ENCODE measurements at places on chromosomes 1 and 21.
A peak's percentile ranks its signal among the peaks of the same experiment; 100 is the strongest.

- DNase-seq = peak; percentile 96
Measured at GRCh38 chr1:182616130-182617013, 12.2 kb upstream of the RGS16 start.

DNA sequence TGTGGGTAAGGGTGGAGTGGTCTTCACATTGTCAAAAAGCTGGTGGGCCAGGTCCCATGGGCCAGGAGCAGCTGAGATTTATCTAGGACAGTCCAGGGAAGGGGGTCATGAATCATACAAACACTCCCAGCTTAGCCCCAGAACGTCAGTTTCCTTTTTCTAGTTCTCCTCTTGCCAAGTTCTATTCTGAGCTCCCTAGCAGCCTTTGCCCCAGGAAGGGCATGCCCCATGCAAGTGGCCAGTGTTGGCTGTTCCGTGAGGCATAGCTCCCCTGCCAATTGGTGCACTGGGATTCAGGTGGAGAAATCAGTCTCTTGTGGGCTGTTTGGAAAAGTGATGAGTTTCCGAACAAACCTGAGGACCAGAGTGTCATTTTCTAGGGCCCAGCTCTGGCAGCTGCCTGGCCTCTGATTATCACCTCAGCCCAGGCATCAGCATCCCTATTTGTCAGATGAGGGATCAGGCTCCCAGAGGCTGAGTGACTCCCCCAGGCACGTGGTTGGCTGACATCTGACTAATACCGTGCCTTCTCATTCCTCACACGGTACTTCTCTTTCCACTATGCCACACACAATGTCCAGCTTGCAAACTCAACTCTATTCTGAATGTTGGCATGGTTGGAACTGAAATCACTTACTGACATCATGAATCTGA lies 14.2 kb upstream of the MYOM3 start:
- DNase-seq = no peak

DNA sequence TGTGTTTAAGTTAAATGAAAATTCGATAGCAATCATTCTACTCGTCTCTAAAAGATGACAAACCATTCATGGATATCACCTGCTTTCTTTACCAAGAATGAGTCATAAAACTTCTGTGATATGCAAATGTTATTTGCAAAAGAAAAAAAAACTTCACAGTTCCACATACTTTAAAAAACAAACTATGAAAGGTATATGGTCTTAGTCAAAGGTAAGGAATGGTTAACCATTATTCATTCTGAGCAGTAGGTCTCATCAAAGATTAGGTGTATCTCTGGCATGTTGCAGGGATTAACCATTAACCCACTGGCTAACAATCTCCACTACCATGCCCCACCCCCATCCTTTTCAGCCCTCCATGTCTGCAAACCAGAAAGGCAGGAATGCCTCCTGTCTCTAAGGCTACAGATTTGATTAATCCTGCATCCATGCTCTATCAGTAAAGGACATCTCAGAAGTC lies 44.4 kb downstream of the PTPN14 start:
- DNase-seq = no peak

DNA sequence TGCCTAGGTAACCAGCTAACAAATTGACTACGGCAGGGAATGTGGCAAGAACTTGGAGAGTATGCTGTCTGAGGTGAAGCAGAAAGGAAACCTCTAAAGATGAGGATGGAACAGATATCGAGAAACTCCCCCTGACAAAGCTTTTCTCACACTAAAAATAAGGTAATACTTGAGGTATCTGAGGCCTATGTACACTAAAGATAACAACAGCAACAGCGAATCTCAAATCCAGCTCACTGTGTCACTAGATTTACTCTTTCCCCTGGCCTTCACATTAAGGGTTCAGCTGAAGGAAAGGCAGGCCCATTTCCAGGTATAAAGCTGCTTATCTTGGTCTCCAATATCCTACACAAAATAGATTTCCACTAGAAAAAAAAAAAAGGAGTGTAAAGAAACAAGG lies 518.0 kb downstream of the KCNT2 start:
- DNase-seq = no peak

- no peak for DNase-seq
Measured at GRCh38 chr1:236673289-236673919, 12.9 kb upstream of the ACTN2 start.

GRCh38 chr1:28056129-28056925 lies 32.1 kb downstream of the EYA3 start:
- peak; percentile 51 for DNase-seq

- DNase-seq = no peak
Measured at GRCh38 chr1:172978595-172978994, 72.1 kb downstream of the TNFSF18 start.

GRCh38 chr1:232687728-232688127 lies 57.8 kb upstream of the SIPA1L2 start:
- no peak for DNase-seq

DNA sequence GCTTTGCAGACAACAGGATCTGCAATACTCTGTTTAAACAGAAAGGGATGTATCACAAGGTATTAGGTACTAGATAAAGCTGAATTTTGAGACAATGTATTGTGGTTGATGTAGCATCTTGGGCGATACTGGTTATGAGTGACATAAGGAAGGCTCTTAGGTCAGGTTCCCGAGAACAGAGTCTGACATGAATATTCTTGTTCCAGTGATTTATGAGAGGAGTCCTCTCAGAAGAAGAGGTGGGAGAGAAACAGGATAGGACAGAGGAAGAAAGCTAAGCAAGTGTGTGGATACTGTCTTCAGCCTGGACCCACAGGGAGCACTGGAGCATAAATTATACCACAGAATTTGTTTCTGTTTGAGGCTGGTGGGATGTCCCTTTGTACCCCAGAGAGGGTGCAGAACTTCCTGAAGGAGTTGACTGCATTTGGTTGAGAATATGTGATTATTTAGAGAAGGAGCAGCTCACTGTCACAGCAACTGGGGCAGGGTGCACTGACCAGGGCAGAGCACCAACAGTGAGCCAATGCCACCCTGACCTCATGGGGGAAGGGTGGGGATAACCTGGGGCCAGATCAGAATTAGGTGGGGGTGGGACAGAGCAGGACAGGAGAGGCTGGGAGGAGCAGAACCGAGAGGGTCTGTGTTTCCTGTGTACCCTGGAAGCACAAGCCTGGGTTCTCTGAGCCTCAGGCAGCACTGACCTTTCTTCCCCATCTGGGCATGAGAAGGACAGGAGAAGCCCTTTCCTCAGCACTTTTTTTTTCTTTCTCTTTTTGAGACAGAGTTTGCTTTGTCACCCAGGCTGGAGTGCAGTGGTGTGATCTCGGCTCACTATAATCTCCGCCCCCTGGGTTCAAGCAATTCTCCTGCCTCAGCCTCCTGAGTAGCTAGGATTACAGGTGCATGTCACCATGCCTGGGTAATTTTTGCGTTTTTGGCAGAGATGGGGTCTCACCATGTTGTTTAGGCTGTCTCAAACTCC lies 36.3 kb upstream of the SLC6A9 start:
- DNase-seq = no peak

GRCh38 chr1:29356663-29357062 lies 120.3 kb downstream of the PTPRU start:
- DNase-seq = peak; percentile 15

DNA sequence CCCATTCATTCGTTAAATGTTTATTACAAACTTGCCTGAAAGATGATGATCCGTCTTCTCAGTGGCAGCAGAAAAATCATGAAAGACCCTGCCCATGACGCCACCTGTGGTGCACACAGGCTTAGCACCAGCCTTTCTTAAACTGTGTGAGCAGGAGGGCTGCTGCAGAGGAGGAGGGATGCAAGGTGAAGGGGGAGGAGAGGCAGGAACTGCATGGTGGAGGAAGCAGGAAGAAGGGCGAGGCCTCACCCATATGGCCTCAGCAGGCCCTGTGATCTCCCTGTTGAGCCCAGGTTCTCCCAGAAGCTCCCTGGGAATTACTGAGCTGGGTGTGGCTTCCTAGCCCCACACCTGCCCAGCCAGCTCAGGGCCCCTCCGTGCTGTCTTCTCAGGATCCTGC lies 25.0 kb upstream of the RD3 start:
- no peak for DNase-seq

DNA sequence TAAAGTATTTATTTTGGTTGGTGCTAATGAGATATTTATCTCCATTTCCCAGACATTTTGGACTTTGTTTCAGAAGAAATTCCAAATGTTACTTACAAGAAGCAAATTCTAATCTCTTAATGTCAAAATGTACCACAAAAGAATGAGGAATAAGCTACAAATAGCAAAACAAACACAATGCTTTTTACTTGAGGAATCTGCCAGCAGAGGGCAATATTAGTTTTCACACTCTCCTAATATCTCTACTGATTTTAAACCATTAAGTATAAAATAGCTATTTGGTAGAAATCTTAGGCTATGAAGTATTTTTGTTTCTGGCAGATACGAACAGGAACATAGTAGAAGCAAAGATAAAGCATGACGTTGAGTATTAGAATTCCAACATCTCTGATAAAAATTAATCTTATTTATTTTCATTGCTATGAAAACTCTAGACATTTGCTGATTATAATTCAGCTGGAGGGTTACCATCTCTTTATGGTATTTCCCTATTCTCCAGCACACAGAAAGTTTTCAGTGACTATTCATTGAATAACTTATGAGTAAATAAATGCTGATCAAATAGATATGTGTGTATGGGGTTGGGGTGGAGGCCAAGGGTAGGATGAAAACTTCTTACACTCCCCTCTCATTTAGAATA lies 13.4 kb upstream of the HMCN1 start:
- DNase-seq = peak; percentile 54

DNA sequence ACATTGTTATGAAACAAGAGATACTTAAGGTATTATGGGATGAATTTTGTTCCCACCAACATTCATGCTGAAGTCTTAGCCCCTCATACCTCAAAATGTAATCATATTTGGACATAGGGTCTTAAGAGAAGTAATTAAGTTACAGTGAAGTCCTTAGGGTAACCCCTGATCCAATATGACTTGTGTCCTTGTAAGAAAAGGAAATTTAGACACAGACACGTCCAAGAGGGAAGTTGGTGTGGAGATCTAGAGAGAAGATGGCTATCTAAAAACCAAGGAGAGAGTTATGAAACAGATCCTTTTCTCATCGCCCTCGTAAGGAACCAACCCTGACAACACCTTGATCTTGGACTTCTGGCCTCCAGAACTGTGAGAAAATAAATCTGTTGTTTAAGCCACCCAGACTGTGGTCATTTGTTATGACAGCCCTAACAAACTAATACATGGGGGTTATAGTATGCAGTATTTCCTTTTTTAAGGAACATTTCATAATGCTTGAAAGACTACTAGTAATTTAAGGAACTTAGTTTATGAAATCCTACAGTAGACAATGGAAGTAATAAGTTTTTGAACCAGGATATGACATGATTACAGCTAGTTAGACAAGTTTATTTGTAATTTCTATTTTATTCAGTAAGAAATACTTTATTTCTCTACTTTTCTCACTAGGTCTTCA lies 875.5 kb upstream of the ADGRL2 start:
- no peak for DNase-seq

- peak; percentile 40 for DNase-seq
Measured at GRCh38 chr1:61523893-61524605, 200.9 kb downstream of the TM2D1 start.

- DNase-seq = no peak
Measured at GRCh38 chr1:169804941-169805340, 10.2 kb upstream of the METTL18 start.

- DNase-seq = no peak
Measured at GRCh38 chr1:237672748-237673147, 218.0 kb downstream of the ZP4 start.

DNA sequence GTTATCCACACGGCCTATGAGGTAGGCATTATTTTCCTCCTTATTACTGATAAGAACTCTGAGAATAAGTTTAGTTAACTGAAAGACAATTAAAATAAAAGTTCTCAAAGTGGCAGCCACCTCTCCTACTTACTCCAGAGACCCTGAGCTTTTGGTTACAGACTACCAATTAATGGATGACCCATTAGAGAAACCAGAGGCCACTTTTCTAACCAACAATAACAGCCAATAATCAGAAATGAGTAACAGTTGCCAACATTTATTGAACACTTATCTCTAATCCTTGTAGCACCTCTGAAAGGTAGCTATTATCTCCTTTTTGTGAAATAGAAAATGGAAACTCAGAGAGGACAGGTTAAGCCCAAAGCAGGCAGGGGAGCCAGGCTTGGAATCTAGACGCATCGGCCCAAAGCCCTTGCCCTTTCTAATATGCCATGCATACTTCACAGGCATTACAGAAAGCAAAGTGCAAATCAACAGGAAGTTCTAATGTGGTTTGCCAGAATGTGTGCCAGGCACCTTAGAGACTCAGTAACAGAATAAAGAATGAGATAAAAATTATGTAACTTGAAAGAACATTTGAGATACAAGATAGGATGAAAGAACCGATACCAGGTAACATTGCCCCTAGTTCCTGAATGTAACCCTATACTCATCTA lies 50.0 kb downstream of the BEND5 start:
- DNase-seq = no peak

DNA sequence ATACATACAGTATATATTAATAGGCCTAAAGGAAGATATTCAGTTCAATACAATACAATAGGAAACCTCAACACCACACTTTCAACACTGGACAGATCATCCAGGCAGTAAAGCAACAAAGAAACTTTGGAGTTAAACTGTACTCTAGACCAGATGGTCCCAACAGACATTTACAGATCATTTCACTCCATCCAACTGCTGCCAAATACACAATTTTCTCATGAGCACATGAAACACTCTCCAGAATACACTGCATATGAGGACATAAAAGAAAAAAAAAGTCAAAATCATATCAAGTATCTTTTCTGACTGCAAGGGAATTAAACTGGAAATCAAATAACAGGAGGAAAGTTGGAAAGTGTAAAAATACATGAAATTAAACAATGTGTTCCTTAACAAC lies 607.5 kb upstream of the BRINP3 start:
- DNase-seq = no peak

- DNase-seq = no peak
Measured at GRCh38 chr1:199279872-199280645, 641.2 kb downstream of the PTPRC start.

DNA sequence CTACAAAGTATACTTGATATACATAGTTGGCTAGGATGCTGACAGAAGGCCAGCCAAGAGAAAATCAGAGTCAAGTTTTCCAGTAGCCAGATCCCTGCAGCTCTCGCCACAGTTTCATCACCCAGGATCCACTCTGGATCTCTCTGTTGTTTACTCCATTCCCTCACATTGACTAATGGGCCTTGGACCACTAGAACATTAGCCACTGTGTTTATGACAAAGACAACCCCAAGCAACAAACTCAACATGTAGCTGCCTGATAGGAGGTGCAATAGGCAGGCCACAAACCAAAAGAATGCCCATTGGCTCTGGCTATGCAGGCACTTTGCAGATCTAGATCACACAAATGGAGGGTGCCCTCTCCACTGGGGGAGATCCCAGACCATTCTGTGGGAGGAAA lies 44.2 kb downstream of the ARHGEF11 start:
- no peak for DNase-seq

GRCh38 chr1:34885405-34886247 lies 26.1 kb upstream of the SMIM12 start:
- DNase-seq = no peak
